SK-N-SH treated with all-trans-retinoic acid at 6 μM for 48 hours (cell line): ENCODE measurements at places on chromosomes 3 and 15.

DNA sequence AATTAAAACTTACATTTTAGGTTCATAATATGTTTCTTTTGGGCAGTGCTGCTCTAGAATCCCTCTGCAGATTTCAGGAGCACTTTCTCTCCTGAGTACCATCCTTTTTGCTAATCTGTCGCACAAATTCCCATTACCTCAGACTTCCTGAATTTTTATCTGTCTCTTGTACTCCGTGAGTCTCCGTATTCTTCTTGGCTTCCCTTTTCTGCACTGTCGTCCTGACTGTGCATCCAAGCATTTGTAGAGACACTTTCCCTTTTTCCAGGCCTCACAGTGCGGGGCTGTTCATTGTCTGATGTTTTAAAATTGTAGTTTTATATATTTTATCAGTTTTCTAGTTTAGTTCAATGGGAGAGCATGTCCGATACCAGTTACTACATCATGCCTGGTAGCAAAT lies 27.3 kb downstream of the MEF2A start:
- ATAC-seq = no peak

DNA sequence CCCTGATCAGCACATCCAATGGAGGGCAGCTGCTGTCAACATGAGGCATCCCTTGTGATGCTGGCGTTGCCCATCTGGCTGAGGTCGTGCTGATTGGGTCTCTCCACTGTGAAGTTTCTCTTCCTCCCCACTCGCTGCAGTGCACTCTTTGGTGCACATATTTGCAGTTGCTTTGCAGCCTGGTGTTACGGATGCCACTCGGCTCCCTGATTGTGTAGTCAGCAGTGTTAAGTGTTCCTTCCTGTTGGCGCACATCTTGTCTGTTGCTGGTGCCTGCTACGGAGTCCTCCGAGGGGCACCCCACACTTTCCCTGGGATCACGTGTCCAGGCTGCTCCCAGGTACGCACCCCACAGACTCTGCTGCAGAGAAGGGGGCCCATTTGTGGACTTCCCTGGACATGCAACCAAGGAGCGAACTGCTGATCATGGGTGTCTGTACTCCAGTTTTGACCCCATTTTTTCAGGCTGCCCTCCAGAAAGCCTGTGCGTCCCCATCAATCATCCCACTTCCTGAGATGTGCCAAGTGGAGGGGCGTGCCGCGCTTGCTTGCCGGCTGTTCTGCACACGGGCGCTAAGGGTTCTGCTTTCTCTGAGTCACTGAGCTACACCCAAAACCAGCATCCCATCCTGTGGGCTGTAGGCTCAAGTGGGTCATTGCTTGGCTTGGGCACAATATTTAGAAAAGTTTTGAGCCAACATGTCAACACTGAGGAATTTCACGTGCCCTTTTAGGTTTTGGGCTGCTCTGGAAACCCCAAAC lies 98.6 kb downstream of the FBLN2 start:
- ATAC-seq = no peak

- no peak for ATAC-seq
Measured at GRCh38 chr3:195122261-195122660, 148.7 kb downstream of the XXYLT1 start.

DNA sequence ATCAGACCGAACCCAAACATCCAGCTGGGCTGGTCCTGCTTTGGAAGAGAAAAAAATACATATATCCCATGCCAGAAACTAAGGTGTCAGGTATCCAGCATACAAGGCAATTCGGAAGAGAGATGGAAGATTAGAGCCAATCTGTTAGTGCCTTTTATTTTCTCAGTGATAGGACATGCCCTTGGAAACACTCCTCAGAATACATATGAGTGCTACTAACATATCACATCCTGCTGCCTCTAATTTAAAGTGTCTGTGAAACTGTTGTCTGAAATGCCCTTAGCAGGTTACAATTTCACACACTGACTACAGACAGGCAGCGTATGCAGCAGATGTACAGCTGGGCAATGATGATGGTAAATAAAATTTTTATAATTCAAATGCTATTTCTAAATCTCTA lies 78.9 kb downstream of the RBPMS2 start:
- ATAC-seq = no peak

- ATAC-seq = no peak
Measured at GRCh38 chr15:78372880-78373279, 32.7 kb downstream of the CRABP1 start.

DNA sequence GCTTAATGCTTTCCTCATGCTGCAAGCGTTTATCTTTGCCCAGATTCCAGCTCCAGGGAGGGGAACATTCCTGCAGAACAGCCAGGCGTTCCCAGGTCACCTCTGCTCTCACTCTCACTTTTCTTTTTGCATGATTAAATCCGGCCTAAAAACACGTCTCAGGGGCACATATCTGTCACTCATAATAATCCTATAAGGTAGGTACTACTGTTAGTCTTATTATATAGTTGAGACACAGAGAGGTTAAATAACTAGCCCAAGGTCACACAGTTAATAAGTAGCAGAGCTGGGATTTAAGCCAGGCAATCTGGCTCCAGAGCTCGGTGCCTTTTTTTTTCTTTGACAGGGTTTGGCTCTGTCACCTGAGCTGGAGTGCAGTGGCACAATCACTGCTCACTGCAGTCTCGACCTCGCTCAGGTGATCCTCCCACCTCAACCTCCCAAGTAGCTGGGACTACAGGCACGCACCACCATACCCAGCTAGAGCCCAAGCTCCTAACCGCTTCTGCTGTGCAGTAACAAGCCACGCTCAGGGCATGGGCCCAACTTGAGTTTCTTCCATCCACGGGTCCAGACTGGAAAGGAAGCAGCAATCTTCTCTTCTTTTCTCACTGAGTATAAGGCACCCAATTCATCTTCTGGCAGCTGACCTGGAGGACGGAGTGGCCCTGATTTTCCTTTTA lies 96.5 kb downstream of the LIPC start:
- ATAC-seq = peak; percentile 65

DNA sequence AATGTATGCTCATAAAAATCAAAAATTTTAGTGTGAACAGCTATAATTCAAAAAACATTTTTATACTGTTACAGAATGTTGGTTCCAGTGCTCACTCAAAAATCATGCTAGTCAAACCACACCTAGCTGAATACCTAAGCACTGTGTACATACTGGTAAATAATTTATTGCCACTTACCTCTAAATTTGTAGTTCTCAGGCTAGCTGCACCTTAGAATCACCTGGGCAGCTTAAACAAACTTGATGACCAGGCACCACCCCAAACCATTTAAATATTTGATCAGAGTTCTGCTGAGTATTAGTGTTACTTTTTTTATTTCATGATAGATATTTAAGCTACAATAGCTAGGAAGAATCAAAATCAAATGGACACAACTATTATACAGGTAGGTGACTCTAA lies 32.3 kb upstream of the TMCO5A start:
- ATAC-seq = no peak

DNA sequence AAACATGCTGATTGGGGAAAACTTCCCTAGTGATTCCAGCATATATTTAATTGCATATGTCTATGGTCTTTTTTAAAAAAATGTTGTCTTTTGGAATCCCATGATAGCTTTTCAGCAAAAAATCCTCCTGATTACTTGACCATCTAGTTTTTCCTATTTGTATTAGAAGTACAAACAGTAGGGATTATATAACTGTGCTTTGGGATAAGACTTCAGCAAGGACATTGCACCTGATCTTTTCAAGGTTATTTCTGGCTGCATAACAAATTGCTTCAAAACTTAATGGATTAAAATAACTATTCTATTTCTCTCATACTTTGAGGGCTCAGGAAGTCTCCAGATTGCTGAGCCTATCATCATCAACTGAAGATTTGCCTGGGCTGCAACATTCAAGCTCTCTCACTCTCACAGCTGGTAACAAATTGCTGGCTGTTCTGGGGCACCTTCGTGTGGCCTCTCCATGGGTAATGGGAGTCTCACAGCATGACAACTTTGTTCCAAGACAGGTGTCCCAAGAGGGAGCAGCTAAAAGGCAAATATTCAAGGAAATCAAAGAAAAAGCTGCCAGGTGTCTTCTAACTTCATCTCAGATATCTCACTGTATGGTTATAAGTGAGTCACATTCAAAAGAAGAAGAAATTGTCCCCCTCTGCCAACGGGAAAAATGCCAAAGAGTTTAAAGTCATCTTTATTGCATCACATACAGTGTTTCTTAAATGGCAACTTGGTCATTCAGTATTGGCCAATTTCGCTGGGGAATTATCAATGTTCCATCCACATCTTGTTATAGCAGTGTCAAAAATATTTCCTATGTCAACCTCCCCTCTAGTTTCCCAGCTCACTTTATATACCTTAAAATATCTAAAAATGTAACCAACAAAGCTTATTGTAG lies 644.5 kb upstream of the GRM7 start:
- no peak for ATAC-seq

- no peak for ATAC-seq
Measured at GRCh38 chr15:48363474-48363873, 32.2 kb downstream of the DUT start.

DNA sequence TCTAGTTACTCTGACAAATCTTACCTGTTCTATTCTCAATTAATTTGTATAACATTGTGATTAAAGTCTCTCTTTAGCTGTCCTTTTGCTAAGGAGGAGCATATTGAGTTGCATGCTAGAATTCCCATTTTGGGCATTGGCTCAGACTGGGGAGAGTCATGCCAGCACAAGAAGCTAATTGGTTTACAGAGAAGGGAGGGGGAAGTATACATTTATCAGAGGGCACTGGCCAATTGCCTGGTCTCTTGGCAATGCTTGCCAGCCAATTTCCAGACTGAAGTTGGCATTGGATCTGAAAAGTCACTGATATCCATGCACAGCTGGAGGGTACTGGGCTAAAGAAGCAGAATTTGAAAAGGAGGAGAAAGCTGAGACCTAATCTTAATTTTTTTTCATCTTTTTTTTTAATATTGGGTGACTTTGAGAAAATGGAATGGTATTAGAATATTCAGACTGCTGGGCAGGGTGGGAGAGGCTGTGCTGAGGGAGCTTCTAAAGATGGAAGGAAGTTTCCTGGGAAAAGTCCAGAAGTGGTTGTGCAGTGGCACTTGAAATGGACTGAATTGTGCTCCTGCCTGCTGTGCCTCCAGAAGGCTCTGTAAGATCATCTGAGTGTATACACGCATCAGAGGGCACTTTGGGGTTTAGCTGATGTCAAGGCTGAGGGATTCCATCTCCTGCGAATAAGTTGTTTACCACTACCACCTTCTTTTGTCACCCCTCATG lies 365.2 kb upstream of the DPH6 start:
- ATAC-seq = no peak; the same call in 2 of the 3 replicates

DNA sequence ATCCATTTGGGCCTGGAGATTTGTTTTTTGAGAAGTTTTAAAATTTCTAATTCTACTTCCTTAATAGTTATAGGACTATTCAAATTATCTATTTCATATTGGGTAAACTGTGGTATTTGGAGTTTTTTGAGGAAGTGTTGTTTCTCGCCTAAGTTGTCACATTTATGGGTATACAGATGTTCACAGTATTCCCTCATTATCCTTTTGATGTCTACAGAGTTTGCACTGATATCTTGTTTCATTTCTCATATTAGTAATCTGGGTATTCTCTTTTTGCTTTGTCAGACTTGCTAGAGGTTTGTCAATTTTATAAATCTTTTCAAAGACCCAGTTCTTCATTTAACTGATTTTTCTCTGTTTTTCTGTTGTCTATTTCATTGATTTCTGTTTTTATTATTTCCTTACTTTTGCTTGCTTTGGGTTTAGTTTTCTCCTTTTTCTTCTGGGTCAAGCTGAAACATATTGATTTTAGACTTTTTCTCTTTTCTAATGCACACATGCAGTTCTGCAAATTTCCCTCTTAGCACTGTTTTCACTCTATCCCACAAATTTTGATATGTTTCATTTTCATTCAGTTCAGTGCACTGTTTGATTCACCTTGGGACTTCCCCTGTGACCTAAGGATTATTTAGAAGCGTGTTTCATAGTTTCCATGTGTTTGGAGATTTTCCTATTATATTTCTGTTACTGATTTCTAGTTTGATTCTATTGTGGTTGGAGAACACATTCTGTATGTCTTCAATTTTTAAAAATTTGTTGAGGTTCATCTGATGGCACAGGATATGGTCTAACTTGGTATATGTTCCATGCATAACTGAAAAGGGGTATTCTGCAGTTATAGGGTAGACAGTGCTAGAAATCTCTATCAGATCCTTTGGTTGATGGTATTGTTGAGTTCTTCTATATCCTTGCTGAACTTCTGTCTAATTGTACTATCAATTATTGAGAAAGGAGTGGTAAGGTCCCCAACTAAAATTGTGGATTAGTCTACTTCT lies 79.6 kb downstream of the SUMF1 start:
- ATAC-seq = no peak

DNA sequence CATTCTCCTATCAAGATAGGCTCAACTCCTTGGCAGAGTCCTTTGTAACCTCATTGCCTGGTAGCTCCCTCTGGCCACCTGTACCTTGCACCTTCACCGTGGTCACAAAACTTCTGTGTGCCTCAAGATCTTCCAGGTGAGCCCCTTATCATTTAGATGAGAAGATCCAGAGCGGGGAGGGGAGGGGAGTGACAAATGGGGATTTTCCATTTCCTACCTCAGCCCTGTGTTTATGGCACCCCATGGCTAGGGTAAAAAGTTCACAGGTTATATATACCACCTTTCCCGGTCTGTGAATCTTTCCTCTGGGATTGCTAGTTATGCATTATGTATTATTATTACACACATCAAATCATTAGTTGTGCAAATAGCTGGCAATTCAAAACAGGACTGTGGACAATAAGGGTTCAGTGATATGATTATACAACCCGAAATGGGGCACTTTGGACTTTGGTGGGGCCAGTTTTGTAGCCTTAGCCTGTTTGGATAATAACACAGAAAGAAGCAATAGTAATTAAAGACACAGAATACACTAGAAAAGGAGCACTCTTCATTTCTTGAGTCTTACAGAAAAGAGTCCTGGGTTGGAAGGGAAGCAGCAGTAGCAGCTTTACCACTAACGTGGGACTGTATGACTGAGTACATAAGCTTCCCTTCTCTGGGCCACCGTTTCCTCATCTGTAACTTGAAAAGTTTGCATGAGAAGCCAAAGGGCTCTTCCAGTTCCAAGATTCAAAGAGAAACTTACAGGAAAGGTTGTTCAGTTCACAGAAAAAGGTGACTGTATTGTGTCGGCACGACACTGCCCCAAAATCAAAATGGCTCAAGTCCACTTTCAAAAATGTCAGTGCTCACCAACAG lies 7.1 kb downstream of the TLE3 start:
- ATAC-seq = no peak
